T-helper 2 cell (primary cell): ENCODE measurements at places on chromosomes 6 and 20.

GRCh38 chr6:124441450-124441849, 520.8 kb upstream of the RNF217 start:
- no peak for DNase-seq

DNA sequence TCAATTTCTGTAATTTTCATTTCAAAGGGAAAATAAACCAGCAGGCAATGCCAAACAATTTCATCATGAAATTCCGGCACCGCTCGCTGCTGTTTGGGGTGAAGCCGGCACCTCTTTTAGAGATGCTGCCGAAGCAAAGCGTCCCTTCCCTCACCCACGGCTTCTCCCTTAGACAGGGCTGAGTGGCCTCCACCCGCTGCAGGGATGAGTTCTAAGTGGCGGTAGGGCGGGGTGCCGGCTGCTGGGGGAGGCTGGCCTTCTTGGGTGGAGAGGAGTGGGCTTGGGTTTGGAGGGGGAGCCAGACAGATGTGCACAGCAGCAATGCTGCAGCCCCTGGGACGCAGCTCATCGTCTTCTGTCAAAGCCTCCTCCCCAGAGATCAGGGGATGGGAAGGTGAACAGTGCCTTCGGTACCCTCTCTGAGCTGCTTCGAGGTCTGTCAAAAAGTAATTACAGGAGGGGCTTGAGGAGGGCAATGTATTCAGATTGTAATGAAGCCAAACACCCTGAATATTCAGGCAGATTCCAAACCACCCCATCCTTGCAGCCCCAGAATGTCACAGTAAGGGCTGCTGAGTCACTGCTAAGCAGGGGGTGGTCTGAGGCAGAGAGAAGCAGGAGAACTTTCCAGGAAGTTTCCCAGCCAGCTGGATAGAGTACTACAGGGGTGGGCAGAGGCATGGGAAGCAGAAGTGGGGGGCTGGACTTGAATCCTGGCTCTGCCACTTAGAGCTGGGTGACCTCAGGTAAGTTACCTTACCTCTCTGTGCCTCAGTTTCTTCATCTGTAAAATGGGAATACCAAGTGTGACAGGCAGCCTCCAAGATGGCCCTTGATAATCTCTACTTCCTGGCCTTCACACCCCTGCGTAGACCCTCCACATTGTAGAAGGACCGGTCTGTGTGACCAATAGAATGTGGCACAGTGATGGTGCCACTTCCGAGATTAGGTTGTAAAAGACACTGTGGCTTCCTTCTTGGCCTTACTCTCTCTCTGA, 96.6 kb downstream of the SULF2 start:
- DNase-seq: no peak

DNA sequence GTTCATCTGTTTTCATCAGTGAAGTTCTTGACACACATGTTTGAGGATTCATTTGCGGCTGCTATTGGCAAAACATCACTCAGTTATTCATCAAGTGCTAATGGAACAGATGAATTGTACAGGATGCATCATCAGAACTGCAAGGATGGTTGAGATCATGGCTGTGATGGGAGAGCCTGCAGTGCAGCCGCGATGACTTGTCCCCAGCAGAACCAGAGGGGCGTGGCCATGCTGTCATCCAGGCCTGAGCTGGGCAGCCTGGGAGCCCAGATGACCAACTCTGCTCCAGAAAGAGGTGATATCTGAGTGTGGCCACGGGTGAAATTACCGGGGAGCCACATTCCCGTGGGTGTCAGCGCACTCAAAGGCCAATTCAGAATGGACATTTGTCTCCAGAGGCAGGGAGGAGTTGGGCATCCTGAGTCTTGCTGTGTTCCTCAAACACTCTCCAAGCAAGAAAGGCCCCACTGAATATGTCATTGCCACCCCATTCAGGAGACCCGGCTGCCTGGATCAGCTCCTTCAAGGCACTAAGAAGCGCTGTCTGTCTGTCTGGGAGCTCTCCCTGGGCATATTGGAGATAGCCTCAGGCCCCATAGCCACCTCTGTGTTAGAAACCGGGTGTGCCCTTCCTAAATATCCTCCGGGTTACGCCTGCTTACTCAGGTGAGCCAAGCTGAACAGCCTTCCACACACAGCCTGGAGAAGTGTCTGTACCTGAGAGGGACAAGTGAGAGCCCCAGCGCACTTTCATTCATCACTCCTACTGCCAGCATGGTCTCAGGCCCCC, 66.7 kb downstream of the SYNDIG1 start:
- no peak for DNase-seq

DNA sequence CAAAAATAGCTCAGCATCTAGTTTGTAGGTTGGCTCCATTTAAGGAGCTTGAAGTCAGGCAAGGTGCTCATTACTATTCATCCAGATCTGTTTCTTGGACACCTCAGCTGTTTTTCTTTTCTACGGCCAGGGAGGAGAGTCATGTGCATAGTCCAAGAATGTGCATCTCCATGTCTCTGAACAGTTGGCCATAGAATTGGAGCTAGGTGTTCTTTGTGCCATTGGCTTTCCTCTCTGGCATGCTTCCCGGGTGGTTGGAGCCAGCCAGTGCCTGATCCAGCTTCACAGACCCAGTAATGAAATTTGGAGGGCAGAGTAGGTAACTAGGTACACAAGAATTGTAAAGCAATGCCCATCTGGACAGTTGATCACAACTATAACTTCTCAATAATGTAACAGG, 21.6 kb downstream of the EYA4 start:
- DNase-seq: no peak

GRCh38 chr6:38725414-38726183, 10.5 kb downstream of the DNAH8 start:
- DNase-seq: no peak

DNA sequence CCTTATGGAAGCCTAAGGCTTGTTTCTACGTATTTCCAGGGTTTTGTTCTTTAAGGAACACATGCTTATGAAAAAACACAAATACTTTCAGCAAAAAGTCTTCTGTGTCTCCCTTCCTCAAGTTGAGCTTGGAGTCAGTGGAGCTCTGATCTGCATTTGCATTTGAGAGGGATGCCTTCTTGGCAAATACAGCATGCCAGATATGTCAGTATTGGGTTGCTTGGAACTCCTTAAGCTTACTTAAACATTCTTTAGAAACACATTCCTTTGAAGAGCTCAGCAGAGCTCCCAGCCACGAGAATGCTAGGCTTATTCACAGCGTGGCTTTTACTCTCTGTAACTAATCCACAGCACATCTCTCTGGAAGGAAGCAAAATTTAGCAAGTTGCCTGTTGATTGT, 68.3 kb downstream of the ANKRD6 start:
- DNase-seq: no peak

GRCh38 chr6:104050455-104050854, 809.3 kb downstream of the HACE1 start:
- no peak for DNase-seq

- no peak for DNase-seq
Observed at GRCh38 chr6:2432292-2432691, 186.9 kb upstream of the GMDS start.

GRCh38 chr20:45235995-45236394, 14.8 kb downstream of the SEMG2 start:
- no peak for DNase-seq

GRCh38 chr20:49993301-49993751, 10.5 kb downstream of the SNAI1 start:
- DNase-seq: no peak

DNA sequence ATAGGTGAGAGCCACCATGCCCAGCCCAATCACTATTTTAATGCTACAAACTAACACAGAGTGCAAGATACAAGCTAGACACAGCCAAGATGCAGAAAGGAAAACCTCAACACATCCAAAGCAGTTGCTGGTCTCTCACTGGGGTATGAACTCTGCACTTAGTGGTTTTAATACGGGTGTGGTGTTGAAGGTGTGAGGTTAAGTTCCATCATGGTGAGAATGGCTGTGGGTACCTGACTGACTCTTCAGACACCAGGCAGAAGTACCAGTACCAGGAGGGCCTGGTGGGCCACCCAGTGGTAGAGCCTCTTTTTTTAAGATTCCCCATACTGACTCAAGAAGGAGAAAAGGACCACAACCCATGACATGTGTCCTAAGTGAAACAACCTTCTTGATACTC, 13.0 kb downstream of the GNAS-AS1 start:
- DNase-seq: no peak

DNA sequence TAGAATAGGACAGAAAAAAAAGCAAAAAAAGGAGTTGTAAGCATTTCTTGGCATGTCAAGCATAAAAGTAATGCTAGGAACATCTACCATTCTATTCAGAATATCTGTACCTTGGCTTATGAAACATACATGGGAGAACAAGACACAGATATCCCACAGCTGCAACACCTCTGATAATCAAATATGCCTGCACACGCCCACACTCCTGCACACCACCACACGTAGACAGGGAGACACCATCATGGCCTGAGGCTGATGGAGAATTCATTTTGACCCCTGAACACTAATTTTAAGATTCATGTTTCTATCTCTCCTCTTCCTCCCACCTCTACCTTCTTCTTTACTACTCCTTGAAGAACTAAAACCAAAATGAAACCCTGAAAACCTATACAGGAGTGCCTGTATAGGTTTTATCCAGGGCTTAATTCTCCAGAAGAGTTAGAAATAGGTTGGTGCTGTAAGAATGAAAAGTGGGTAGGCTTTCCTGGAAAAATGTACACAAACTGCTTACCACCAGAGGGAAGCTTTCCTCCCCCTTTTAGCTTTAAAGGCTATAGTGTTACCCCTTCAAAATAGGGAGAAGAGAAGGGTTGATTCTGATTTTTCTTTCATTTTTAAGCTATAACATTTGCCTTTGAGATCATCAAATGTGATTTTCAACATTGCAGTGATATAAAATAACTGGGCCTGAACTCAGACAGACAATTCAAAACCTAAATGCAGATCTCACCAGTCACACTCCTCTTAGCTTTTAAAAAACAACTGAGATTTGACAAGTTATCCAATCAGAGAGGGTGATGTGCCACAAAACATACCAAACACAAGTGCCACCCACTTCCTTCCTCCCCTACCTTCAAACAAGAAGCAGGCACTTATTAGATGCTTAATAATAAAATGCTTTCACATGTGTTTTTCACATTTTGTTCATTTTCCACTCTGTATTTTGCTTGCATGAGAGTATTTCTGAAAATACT, 57.9 kb downstream of the ELOVL5 start:
- peak; percentile 45 for DNase-seq

DNA sequence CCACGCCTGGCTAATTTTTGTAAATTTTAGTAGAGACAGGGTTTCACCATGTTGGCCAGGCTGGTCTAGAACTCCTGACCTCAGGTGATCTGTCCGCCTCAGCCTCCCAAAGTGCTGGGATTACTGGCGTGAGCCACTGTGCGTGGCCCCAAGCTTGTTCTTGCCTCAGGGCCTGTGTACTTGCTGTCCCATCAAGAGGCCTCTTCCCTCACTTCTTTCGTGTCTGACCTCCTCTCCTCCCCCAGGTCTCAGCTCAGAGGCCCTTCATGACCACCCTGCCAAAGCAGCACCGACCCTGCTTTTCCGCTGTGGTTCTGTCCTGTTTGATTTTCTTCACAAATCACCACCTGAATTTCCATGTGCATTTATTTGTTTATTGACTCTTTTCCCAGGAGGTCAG, 10.5 kb upstream of the UBE2V1 start:
- no peak for DNase-seq

DNA sequence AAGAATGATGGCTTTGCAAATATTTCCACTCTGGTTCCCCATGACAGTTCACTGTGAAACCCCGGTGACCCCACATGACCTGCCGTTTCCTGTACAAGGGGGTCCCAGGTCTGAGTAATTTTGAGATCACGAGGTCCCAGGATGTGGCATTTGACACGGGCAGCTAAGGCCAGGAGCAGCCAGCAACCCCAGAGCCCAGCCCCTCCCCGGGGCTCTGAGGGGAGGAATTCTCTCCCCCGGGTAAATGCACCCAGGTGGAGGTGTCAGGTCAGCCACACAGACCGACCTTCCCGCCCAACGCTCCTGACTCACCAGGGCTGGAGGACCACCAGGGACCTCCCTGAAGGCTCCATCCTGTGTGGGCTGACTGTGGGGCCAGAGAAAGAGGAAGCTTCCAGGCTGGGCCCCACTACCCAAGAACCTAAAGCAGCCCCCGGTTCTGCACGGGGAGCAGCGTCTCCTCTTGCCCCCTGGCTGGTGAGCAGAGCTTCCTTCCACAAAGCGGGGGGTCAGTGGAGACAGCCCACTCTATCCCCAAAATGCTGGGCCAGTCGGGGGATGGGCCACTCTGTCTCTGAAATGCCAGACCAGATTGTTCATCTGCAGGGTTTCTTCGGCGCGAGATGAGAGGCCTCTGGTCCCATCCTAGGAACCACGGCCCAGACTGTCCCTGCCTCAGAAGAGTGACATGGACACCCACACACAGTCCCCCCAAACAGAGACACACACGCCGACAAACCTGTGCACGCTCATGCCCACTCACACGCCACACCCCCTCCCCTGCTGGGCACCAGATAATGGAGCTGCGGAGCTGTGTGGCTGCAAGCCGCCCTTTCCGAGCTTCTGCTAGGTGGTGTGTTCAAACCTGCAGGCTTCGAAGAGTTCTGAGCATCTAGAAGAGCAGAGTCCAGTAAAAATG, 23.4 kb upstream of the SLCO4A1 start:
- DNase-seq: no peak

- DNase-seq: no peak
Observed at GRCh38 chr6:27891320-27891875, 20.8 kb downstream of the OR2B2 start.

- no peak for DNase-seq
Observed at GRCh38 chr6:111843347-111844147, 29.7 kb downstream of the FYN start.

DNA sequence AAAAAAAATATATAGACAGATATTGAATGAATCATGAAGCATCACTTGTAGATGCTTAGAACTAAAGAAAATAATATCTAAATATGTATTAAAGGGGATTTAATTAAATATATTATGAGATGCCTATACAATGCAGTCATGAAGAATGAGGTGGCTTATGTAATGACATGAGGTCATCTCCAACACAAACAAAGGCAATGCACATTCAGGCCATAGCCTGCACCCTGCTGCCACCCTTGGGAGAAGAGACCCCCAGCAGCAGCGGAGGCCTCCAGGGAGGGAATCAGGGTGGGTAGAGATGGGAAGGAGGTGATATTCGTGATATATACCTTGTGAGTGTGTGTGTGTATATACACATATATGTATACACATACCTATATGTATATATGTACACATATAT, 26.4 kb upstream of the SSTR4 start:
- DNase-seq: no peak
